Eye (tissue), 1 donor: ENCODE measurements at places on chromosomes 13 and 19.
A peak's percentile ranks its signal among the peaks of the same experiment; 100 is the strongest.

DNA sequence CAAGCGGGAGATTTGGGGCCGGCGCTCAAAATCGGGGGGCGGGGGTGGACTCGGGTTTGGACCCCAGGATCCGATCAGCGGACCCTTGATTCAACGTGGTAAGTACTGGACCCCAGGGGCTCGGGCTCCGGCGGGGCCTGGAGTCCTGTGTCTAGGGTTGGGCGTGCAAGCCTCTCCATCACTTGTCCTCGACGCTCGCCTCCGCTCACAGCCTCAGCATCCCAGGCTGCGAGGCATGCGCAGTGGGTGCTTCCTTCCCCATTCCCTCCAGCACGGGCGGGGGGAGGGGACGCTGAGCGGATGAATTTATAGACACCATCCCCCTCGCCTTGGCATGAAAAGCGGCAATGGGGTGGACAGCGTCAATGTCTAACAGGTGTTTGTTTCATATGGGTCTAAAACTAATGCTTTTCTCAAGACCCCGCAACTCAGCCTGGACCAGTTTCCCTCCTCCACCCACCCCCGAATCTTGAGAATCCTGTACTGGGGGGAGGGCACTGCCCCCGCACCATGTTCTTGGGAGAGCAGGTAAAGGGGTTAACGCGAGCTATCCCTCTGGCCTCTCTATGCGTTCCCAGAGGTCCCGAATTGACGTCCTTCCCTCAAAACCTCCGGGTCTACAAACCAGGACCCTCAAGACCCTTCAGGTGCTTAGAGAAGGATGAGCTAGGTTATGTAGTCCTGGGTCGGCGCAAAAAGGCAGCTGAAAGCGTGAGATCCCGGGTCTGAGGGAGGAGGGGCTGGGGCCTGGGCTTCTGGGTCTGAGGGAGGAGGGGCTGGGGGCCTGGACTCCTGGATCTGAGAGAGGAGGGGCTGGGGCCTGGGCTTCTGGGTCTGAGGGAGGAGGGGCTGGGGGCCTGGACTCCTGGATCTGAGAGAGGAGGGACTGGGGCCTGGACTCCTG is 579 bp downstream of the CPT1C start:
- DNase-seq = peak; percentile 95

GRCh38 chr19:43446746-43447489 is 18.5 kb downstream of the LYPD3 start:
- peak; percentile 90 for DNase-seq

GRCh38 chr13:79673310-79673992 is 192.5 kb downstream of the NDFIP2 start:
- DNase-seq = no peak

GRCh38 chr13:61728471-61728870 is 312.8 kb upstream of the PCDH20 start:
- peak; percentile 30 for DNase-seq

- no peak for DNase-seq
These were observed 62.6 kb downstream of the STK24 start for GRCh38 chr13:98514288-98514687.

DNA sequence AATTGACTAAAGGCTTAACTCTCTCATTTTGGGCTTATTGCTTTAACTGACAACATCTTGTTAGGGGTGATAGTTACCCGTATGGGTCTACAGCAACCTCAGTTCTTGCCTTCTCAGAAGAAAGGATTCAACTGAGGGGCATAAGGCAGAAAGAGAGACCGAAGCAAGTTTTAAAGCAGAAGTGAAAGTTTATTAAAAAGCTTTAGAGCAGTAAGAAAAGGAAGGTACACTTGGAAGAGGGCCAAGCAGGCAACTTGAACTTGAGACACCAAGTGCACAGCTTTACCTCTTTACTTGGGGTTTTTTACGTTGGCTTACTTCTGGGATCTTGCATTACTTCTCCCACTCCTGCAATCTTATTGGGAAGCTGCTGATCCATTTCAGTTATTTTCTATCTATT is 246.9 kb upstream of the PRR20A start:
- DNase-seq = no peak

DNA sequence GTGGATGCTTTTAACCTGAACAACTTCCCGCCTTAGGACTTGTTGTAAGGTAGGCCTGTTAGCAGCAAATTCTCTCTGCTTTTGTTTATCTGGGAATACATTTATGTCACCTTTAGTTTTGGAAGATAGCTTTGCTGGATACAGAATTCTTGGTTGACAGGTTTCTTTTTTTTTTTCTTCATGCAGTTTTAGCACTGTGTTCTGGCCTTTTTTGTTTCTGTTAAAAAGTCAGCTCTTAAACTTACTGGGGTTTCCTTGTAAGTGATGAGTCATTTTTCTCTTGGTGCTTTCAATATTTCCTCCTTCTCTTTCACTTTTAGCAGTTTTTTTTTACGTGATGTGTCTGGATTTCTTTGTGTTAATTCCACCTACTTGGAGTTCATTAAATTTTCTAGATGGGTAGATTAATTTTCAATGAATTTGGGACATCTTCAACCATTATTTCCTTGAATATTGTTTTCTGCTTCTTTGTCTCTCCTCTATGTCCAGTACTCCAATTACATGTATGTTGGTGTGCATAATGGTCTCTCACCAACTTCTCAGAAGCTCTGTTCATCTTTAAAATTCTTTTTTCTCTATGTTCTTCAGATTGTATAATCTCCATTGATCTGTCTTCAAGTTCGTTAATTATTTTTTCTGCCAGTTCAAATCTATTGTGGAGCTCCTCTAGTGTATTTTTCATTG is 188.2 kb upstream of the ZNF536 start:
- DNase-seq = peak; percentile 36

DNA sequence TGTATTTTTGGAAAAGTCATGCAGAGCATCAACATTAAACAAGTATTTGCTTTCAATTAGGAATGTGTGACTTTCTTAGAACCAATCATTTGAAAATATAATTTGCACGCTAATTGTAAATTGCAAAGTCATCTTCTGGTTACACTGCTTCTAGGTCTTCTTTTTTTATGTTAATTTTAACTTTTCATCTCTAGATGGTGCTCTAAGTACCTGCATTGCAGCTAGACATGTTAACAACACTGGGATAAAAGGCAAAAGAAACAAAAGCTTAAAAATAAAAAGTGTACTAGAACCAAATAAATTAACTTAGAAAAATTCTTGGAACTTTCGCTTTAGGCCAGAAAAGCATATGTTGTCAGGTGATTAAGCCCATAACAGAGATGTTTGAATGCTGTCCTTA is 2758.2 kb downstream of the PCDH9 start:
- DNase-seq = peak; percentile 52

- peak; percentile 99 for DNase-seq
These were observed at the start of gene NDUFA11 for GRCh38 chr19:5903624-5904351. NDUFA11 (minus strand) TSS chr19:5903790; CDS start chr19:5903708, 82 bp downstream.

DNA sequence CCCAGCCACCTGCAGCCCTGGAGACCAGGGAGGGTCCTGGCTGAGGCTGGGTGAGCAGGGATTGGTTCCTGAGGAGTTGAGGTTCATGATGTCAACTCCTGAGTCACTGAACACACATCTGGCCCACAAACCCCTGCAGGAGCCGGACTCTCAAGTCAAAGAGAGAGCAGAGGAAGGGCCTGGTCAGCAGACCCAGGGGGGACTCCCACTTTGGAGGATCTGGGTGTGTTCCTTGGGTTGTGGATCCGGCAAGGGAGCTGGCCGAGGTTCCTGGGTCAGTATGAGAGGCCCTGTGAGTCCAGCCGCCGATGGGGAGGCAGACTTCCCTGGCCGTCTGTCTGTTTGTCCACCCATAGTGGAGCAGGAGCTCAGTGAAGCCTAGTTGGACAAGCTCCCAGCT is 4.0 kb downstream of the SLC7A10 start:
- no peak for DNase-seq

DNA sequence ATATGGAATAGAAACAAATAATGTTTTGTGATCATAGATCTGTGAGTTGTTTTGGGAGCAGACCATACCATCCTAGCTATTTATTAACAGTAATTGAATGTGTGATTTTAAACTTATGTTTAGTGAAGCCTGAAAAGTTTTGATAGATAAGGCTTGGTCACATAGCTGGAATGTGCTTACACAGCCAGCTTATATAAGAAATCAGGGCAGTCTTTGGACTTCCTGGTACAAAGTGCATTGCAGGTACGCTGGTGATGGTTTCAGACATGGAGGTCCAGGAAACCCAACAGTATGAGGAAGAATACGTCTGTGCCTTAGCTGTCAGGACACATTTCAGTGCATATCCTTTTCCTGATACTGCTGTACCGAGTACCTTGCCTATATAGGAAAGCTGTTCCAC is 2316.2 kb upstream of the PCDH20 start:
- DNase-seq = no peak

GRCh38 chr13:50127726-50128291 is 112.6 kb downstream of the KCNRG start:
- DNase-seq = peak; percentile 89

DNA sequence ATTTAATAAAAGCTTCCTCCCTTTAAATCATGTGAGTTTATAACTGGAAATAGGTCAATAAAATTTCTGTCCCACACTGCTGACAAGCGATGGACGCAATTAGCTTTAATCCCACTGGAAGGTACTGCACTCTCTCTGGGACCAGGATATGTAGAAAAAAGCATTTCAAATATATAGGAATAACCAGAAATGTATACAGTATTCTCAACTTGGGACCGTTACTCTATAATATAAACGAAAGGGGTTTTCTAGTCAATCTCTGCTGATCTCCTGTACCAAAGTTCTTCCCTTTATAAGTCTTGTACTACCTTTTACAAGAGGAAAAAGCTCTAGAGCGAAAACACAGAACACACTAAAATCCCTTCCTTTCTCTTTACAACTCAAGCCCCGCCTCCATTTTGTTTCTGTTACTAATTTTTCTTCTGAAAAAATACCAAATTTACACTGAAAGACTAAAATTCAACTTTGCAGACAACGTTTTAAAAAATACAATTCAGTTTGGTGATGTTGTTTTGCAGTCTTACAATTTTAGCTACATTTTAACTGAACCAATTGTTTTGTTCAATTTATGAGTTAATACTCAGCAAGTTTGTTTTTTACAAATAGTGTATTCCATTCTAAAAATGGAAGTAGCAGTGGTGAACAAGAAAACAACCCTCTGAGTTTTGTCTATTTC is 1.7 kb upstream of the USPL1 start:
- DNase-seq = peak; percentile 82

DNA sequence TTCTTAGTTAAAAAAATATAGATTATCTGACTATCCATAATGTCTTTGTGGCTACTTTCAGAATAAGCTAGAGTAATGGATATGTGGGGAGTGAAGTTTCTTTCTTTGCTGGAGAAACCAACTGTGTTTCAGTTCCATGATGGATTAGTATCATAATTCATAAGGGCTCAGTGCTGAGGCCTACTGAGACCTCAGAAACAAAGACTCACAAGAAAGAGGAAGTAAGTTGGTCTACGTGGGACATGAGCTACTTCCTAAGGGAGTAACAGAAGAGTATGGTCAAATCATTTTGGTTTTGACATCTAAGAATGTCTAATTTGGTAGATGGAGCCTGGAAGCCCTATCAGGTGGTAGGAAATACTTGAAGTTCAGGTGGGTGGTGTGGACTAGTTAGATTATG is 99.0 kb upstream of the HTR2A start:
- DNase-seq = no peak

DNA sequence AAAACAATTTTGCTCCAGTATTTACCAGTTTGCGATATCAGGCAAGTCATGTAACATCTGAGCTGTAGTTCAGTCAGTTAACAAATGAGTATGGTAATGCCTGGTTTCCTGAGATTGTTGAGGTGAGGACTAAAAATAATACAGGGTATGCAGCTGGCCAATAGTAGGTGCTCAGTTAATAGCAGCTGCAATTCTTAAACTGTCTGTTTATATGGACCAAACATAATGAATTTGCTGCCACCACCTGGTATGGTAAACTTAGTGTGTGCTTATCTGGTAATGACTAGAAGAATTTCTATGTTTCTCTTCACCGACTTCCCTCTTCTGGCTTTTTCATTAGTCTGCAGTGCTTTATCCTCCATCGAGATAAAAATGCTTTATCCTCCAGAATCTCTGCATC is 9.1 kb downstream of the ZMYM2 start:
- DNase-seq = no peak

DNA sequence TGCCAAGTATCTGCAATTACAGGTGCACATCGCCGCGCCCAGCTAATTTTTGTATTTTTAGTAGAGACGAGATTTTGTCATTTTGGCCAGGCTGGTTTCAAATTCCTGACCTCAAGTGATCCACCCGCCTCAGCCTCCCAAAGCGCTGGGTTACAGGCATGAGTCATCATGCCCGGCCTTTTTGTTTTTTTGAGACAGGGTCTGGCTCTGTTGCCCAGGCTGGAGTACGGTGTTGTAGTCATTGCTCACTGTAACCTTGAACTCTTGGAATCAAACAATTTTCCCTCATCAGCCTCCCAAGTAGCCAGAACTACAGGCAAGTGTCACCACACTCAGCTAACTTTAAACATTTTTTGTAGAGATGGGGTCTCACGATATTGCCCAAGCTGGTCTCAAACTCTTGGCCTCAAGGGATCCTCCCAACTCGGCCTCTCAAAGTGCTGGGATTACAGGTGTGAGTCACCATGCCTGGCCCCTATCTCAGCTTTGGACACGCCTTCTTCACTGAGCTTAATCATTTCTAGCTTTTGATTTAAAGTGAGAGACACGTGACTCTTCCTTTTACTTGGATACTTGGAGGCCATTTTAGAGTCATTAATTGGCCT is 4.0 kb upstream of the IRGC start:
- no peak for DNase-seq

DNA sequence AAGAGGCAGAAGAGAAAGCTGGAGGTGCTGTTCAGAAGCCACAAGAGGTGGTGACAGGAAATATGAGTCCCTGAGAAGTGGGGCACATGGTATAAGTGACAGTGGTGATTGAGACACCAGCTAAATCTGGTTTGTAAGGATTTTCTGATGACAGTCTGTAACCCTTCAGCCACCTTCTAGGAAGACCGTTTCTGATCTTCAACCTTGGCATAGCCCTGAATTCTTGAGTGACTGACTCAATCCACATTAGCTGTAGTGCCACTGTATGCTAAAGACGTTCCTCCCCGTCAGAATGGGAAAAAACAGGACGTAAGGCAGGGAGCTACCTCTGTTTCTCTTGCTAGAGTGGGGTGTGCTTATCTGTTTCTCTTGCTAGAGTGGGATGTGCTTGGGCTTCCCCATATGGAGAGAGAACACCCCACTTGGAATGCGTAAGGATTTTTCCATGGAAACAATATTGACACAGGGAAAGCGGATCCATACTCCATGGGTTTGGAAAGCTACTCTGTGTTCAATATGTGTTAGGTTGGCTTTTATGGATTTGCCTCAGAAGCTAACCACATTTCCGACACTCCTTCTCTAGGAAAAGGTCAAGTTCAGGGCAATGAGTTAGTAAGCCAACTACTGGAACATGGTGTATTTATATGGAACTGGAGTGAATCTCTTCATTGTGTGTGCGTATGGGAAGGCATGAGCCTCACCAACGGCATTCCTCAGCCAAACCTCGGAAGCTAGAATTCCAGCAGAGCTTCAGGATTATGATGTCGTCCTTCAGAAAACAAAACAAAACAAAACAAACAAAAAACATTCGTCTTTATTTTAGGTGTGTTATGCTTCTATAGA is 948.8 kb upstream of the SLC10A2 start:
- DNase-seq = no peak

DNA sequence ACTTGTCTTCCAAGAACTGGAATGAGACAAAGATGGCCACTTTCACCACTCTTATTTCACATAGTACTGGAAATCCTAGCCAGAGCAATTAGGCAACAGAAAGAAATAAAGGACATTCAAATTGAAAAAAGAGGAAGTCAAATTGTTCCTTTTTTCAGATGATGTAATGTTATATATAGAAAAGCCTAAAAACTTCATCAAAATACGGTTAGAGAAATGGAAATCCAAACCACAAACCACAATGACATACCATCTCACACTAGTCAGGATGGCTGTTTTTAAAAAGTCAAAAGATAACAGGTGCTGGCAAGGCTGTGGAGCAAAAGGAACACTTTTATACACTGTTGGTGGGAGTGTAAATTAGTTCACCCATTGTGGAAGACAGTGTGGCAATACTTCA is 113.3 kb upstream of the SPRY2 start:
- DNase-seq = no peak
